AG04450 (cell line): ENCODE measurements at places on chromosomes 5 and 9.

DNA sequence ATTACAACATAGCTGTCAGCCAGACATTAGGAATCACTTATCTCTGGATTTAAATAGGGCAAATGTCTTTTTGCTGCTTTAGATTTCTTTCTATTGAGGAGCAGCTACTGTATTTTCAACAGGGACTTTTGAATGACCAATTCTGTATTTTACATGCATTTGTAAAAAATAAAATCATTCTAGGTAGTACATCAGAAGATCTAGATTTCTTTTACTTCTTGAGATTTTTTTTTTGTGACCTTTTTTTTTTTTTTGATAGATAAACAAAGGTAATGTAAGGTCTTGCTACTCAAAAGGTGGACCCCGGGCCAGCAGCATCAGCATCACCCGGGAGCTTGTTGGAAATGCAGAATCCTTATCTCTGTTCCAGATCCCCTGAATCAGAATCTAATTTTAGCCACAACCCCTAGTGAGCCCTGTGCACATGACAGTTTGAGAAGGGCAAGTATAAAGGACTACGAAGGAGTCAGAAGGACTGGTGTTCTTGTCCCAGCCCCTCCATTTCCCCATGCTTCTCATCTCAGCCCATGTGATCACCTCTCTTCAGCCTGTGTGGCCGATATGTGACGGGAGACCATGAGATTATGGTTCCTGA is 37.7 kb upstream of the CKMT2 start:
- no peak for DNase-seq

GRCh38 chr9:38697776-38698300 is 22.1 kb downstream of the FAM240B start:
- DNase-seq, result no peak

DNA sequence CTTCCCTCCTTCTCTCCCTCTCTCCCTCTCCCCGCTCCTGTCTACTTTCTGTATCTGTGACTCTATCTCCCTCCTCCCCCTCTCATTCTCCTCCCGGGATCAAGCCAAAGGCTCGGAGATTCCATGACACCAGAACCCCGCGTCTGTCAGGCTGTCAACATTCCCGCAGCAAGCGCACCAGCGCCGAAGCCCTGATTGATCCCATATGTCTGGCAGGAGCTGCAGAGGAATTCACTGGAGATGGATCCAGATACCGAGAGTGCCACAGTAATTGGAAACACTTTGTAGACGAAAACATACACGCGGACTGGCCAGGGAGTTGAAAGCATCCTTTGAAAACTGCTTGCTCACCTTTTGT is 300 bp upstream of the SVEP1 start:
- no peak for DNase-seq

DNA sequence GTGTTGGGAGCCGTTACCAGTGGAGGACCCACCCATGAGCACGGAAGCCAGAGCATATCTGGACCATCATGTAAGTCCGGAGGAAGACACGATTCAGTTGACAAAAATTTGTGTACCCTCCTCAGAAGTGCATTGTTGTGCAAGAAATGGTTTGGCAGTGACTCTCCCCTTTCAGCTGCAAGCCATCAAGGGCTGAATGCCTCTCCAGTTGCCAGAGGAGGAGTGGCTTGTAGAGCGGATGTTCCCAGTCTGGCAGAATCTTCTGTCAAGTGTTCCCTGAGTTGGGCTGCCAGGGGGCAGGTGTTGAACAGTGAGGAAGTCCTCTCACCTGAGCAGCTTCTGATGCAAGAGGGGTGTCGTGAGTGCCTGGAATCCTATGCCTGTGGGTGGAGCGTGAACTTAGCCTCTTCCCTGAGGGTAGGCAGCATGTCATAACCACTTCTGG is 27.6 kb upstream of the CDKN2AIPNL start:
- DNase-seq, result peak; percentile 89

DNA sequence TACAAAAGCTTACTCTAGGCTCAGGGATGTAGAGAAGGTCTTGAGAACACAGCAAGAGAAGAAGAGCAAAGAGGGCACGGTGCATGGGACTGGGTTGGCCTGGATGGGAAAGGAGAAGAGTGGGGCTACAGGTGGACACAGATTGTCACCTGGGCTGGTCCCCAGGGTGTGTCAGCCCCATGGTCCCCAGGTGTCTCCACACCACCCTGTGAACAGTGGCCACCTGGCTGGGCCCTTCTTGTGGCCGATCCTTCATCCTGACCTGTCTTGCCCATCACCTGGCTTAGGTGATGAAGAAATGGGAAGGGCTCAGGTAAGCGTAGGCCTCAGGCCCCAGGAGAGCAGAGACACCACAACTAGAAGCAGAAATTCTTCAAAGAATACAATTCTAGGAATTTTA is 188.9 kb downstream of the TENT4A start:
- DNase-seq, result no peak
